Activated CD4-positive, alpha-beta T cell treated with anti-CD3 and anti-CD28 coated beads, Interleukin-2, amount 10 ng/mL, durations not matched to agents 24 days and 14 days (primary cell): ENCODE measurements at places on chromosomes 13 and 19.

GRCh38 chr13:60174113-60174512, 10.4 kb upstream of the DIAPH3 start:
- H3K36me3 ChIP-seq: no peaks in the 10 kb centered on the region
- H3K4me3 ChIP-seq: no peak overlapping the region
- no peak overlapping the region for H3K27ac ChIP-seq
- no peaks in the 10 kb centered on the region for H3K4me1 ChIP-seq
- no peak for DNase-seq

- no peaks in the 10 kb centered on the region for H3K27me3 ChIP-seq
- no peak overlapping the region for H3K27ac ChIP-seq
- no peak for DNase-seq
- no peak overlapping the region for H3K4me3 ChIP-seq
- H3K36me3 ChIP-seq: no peaks in the 10 kb centered on the region
Observed at GRCh38 chr13:96968027-96968426, 26.2 kb downstream of the OXGR1 start.

DNA sequence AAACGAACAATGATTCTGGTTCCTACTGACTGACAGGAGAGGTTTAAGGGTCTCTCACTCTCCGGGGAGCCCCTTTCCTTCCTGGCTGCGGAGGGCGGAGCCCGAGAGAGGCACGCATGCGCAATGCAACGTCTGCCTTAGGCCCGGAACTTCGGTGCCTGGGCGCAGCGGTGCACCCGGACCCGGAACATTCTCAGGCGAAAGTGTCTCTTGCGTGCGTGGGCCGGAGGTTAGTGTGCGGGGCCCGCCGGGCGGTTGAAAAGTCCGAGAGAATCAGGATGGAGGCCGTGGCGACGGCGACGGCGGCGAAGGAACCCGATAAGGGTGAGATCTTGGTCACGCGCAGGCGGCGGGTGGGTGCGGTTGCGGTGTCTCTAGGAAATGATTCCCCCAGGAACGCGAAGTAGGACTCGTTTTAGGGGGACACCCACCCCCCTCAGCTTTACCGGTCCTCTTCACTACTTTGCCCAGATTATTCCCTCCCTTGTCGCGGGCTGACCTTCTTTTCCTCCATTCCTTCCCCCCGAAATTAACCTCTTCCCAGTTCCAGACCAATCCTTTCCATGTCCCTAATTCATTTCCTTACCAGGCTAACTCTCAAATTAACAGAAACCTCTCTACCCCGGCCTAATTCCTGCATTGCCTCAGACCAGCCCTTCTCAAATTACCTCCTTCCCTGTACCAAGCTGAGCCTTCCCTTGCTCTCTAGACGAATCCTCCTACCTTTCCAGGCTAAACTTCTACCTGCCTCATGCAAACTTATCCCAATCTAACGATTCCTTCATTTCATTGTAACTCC, at the start of gene CCDC97:
CCDC97 (plus strand) TSS at position 140 of the 799 bp plus-strand sequence; CDS start at position 279, 139 bp downstream.
- peaks cover 46% of the 10 kb centered on the region for H3K36me3 ChIP-seq
- H3K27ac ChIP-seq: peak within 1 kb of the TSS; percentile 98
- DNase-seq: peak; percentile 97
- H3K27me3 ChIP-seq: no peaks in the 10 kb centered on the region

- no peaks in the 10 kb centered on the region for H3K36me3 ChIP-seq
- peaks cover 3% of the 10 kb centered on the region for H3K27me3 ChIP-seq
- no peak overlapping the region for H3K4me3 ChIP-seq
- H3K27ac ChIP-seq: no peak overlapping the region
- H3K4me1 ChIP-seq: no peaks in the 10 kb centered on the region
Observed at GRCh38 chr13:23185542-23185941, 4.8 kb downstream of the SGCG start.

DNA sequence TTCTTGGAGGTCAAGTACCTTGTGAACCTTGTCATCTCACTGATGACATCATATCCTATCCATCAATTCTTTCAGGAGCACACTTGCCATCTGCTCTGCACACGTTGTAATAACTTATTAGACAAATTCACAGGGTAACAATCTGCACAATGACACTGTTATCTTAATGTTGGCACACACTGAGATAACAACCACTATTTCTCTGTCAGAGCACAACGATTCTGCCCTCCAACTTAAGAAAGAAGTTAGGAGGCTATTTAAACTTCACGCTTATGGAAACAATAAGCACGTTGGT, 351.3 kb downstream of the DACH1 start:
- no peak for DNase-seq
- H3K27ac ChIP-seq: no peak overlapping the region
- H3K4me1 ChIP-seq: no peaks in the 10 kb centered on the region
- no peaks in the 10 kb centered on the region for H3K27me3 ChIP-seq
